ENCODE measurements at places on chromosomes 13 and 19.

DNA sequence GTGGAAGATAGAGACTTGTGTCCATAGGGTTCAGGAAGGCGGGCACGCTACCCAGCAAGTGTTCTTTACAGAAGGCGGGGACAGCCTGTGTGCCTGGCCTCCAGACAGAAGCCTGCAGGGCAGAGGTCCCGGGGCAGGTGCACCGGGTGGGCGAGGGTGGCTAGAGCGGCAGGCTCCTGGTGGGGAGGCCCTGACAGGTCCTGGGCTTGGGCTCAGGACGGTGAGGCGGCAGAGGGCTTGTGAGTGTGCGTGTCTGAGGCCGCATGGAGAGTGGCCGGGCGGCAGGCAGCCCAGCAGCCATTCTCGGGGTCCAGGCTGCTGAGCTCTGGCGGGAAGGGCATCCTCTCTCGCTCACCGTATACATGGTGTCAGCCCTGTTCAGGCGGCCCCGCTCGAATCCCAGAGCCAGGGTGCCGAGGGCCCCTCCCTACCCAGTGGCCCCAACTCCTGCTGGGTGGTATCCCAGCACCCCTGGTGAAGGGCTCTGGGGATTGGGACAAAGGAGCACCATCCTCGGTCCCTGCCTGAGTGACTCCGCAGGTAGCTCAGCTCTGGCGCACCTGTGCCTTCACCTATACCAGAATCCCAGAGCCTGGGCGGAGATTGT lies 3.0 kb upstream of the AMH start:
- DNase-seq = no peak

GRCh38 chr19:53554804-53555203 lies 16.9 kb downstream of the ZNF331 start:
- DNase-seq = no peak

DNA sequence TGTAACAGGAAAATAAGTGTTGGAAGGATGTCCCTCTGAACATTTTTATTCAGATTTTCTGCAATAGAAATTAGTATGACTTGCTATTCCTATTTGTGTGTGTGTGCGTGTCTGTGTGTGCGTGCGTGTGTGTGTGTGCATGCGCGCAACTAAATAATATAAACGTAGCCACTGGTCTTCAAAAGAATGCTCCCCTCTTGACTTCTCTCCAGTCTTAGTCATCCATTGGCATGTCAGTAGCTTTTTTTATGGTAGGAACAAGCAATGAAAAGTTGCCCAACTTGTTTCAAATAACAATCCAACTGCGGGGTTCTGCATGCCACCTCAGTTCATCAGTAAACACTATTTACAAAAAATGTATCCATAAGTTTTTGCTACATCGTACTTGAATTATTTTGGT lies 249.6 kb downstream of the GPC6 start:
- DNase-seq = no peak

DNA sequence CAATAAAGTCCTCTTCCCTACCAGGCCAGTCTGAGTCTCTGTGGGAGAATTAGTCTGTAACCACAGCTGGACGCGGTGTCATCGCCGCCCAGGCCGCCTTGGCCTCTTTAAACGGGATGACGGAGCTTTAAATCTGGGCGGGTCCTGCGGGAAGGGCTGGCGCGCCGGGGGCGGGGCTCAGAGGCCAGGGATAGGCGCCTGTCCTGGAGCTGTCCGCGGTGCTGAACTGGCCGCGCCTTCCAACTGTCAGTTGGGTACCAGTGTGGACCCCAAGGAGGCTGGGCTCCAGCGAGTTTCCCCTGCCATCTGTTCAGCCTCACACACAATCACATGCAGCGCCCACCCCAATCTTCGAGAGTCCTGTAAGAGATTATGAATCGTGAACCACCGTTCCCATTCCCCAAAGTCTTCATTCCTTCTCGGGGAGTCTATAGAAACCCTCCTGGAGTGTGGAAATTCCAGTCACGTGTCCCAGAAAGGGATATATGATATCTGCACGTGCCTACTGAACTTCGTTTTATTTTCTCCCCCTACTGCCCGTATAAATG lies 11.5 kb downstream of the APLP1 start:
- DNase-seq = peak; percentile 72

- no peak for DNase-seq
Measured at GRCh38 chr13:59978862-59979261, 184.9 kb downstream of the DIAPH3 start.

DNA sequence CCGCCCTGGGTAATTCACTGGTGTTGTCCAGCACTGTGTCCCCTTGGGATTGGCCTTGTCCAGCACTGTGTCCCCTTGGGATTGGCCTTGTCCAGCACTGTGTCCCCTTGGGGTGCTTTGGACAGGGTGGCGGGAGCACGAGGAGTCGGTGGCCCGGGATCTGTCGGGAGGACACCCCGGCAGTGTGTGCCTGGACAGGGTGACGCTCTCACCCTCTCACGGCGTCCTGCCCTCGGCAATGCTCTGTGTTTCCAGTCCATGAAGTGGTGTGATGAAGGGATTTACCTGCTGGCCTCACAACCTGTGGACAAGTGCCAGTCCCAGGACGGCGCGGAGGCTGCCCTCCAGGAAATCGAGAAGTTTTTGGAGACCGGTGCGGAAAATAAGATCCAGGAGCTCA lies 29.9 kb upstream of the F7 start:
- DNase-seq = no peak

DNA sequence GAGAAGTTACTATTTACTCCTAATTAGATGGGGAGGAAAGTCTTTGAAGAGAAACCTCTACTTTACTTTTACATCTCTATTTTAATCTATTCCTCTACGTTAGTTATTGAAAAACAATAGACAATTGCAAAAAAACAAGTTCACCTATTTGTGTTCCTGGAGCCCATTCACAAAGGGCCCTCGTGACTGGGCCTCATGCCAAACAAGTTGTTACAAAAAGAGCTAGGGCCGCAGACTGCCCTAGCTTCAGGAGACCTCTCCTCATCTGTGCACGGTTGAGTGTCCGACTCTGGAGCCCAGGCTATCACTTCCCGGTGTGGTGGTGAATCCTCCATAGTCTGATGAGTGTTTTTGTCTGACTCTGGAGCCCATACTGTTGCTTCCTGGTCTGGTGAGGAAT lies 190.9 kb downstream of the ZNF486 start:
- DNase-seq = no peak

- no peak for DNase-seq
Measured at GRCh38 chr13:96646101-96646500, 348.2 kb downstream of the OXGR1 start.

GRCh38 chr19:34332027-34332760 lies 32.8 kb upstream of the GPI start:
- DNase-seq = no peak

DNA sequence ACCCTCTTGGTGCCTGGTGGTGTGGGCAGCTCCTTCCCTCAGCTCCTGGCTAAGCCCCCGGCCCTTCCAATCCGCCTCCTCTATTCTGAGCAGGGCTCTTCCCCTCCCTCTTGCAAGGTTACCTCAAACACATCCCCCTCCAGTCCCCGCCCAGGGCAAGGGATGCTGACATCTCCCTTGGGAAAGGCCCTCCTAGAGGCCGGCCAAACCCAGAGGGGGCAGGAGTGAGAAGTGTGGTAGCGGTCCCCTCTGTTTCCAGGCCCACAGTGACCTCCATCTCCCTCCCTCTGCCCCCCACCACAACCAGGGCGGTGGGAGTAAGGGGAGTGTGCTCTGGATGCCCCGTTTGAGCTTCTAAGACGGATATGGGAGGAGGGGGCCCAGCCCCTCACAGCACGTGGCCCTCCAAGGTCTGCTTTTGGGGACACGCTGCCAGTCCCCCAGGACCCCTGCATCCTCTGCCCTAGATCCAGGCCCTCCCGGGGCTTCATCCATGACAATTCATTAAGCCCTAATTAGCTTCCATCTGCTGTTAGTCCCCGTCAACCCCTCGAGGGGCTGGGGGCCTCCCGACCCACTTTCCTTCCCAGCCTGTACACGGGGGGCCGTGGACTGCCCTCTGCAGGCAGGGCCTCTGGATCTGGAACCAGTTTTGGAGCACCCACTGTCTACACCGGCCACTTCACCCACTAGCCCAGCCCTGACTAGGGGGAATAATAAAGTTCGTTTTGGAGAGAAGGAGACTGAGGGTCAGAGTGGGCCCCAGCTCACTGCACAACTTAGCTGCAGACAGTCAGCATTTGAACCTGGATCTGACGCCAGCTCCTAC lies 2.3 kb downstream of the LINGO3 start:
- DNase-seq = no peak

DNA sequence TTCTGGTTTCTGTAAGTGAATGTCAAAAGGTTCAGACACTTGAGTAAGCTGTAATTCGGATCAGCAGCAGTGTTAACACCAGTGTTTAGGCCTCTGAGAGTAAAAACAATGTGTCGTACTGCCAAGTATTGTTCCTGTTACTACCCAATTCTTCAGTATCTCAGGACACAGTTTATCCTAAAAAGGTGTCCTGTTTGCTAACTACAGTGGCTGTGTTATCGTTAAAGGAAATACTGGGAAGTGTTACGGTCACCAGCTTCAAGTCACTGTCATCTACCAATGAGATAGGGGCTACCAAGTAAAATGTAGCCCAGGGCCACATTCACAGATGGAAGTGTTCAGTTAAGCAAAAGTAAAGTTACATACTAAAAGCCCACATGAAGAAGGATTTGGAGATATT lies 2.3 kb upstream of the UPF3A start:
- DNase-seq = no peak

DNA sequence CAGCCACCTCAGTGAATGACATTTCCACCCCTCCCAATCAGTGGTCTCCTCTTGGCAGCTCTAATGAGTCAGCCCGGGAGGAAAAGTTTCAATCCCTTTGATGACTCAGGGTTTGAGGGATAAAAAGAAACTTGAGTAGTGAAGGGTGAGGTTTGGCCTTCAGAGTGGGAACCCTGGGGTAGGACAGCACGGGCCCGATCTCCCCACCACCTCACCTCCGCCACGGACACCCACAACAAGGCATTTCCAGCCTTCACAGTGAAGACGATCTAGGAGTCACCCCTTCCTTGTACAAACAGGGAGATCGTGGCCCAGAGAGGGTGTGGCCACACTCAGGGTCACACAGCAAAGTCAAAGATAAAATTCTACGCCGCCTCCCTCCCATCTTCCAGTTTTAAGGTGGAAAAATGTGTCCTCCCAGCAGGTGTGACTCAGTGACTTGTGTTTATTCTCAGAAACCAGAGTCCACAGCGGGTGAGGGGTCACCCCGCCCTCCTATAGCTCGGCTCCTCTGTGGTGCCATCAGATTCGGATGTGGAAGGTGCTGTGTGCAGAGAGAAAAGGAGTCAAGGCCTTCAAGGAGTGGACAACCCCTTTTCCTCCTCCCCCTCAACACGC lies 12.3 kb downstream of the CIB3 start:
- no peak for DNase-seq

- DNase-seq = no peak
Measured at GRCh38 chr13:34750078-34750931, 191.8 kb upstream of the NBEA start.

GRCh38 chr13:96963786-96964475 lies 30.3 kb downstream of the OXGR1 start:
- no peak for DNase-seq

GRCh38 chr13:28349907-28350654 lies 144.8 kb downstream of the FLT1 start:
- no peak for DNase-seq

- no peak for DNase-seq
Measured at GRCh38 chr13:80040981-80041317, 300.0 kb downstream of the SPRY2 start.

GRCh38 chr13:20525144-20525600 lies 485 bp downstream of the CRYL1 start:
- DNase-seq = peak; percentile 10

DNA sequence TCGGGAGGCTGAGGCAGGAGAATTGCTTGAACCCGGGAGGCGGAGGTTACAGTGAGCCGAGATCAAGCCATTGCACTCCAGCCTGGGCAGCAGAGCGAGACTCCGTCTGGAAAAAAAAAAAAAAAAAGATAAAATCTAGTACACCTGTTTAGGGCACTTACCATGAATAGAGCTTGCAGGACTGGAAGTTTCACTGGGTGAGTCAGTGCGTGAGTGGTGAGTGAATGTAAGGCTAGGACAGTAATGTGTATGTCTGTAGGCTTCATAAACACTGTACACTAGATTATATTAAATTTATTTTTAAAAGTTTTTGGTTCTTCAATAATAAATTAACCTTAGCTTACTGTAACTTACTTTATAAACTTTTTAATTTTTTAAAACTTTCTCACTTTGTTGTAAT lies 22.9 kb downstream of the PPP5C start:
- DNase-seq = no peak

DNA sequence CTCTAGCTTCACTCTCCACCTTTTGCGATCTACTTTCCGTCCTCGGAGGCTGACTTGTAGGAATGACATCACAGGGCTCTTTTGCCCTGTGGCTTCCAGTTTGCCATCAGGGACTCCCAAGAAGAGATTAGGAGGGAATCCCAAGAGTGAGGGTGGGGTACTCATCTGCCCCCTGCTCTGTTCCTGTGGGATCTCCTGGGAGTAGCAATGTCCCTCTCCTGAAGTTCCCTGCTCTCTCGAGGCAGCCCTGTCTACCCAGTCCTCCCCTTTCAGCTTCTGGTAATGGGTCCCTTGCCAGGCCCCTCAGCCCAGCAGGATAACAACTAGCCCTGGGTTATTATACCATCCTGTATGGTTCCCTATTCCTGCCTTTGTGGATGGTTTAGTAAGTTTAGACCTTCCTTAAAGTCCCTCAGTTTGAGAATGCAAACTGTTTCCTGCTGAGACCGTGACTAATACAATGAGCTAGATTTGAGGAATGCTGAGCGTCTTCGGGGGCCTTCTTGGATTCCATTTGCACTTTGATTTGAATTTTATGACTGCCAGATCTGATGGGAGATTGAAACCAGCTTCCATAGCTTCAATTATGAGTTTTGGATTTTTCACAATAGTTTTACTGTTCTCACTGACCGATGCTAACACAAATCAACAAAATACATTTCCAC lies 73.7 kb upstream of the IPO5 start:
- no peak for DNase-seq

- no peak for DNase-seq
Measured at GRCh38 chr19:23203841-23204344, 46.3 kb downstream of the ZNF724 start.

GRCh38 chr19:57632987-57633831 lies at the start of gene ZNF211:
Gene ZNF211 (plus strand): TSS chr19:57633168. CDS start chr19:57633347, 179 bp downstream.
- peak; percentile 94 for DNase-seq

GRCh38 chr19:19451429-19452242 lies 46.2 kb downstream of the GATAD2A start:
- no peak for DNase-seq

DNA sequence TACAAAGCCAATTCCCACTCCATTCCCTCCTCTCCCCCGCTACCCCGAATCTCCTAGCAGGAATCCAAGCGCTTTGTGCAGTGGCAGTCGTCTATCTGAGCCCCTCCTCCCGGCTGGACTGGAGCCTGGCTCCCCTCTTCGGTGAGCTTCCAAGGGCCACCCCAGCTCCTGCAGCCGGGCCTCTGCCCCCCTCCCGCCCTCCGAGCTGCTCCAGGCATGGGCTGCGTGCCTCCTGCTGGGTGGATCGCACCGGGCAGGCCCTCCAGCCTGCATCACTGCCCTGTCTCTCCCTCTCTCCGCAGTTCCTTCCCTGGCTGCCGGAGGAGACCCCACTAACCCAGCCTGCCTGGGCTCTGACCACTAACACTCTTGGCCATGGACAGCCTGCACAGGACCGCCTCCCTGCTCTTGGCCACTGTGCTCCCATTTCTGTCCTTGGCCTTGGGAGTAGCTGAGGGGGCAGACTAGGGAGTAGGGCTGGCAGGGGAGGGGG lies 12.9 kb upstream of the LENG8 start:
- no peak for DNase-seq

GRCh38 chr13:29483623-29484022 lies 111.9 kb downstream of the SLC7A1 start:
- DNase-seq = no peak

Data from germinal center (tissue), 1 donor.